ENCODE measurements at places on chromosomes 5 and 9.

GRCh38 chr5:6827526-6828219 is 114.4 kb downstream of the TENT4A start:
- DNase-seq = no peak

DNA sequence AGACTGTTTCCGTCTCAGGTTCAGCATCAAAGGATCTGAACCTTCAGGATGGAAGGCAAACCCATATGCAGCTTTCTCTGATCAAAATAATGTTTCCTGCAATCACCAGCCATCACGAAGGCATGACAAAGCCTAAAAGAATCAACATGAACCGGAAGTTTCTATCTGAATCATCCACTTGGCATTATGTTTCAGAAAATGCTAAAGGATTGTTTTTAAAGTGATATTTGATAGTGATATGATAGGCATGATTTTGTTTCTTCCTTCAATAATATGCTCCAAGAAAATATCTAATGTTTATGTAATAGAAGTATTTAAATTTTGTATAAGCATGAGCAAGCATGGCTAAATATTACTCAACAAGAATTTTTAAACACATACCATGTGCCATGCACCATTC is 219.6 kb downstream of the PLK2 start:
- no peak for DNase-seq

- DNase-seq = no peak
These were observed 106.4 kb upstream of the ASTN2 start for GRCh38 chr9:117521293-117521692.

DNA sequence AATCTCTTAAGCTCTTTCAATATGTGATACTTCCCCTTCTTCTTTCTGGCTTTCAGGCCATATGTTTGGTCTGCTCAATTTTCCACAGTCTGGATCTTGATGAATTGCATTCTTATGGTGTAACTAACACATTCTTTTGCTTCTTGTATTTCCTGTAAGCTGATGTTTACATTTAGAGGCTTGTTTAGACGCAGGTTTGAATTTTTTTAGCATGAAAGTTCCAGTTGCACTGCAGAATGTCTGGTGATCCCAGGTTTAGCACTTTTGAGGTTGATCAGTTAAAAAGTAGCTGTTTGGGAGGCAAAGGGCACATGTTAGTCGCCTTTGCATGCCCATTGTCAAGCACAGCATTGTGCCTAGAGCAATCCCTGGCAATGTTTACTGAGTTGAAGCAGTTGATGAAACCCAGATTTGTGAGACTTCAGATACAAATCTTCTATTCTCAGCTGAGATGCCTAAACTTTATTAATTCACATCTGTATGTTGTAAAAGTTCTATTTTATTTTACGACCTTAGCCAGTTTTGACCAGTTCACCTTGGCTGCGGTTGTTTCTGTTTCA is 59.6 kb upstream of the SPATA31C2 start:
- DNase-seq = no peak

DNA sequence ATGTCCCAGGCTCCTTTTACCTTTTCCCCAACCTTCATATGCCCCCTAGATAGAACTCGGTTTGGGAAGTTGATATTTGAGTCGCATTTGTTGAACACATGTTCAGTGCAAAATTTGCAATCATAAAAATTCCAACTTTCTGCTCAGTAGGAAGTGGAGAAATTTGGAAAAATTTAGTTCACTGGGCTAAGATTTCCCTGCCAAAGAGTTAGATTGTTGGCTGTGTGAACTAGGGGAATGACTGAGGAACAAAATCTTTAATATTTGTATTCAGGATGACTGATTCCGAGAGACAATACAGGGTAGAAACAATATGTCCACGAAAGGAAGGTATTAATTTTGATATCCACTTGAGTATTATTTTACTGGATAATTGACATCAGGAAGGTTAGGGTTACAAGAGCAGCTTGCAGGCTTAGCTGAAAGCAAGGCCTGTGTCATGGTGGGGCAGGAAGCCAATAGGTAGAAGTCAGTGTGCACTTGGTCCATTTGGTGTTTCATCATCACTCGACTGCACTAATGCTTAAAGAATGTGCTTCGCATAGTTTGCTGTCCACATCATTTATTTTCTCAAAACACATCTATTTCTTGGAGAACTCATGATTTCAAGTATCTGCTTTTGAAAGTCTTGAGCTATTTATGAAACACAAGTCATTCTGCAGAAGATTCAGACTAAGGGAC is 59.4 kb upstream of the GNA14 start:
- no peak for DNase-seq

GRCh38 chr5:32051796-32052195 is 122.3 kb downstream of the GOLPH3 start:
- no peak for DNase-seq

DNA sequence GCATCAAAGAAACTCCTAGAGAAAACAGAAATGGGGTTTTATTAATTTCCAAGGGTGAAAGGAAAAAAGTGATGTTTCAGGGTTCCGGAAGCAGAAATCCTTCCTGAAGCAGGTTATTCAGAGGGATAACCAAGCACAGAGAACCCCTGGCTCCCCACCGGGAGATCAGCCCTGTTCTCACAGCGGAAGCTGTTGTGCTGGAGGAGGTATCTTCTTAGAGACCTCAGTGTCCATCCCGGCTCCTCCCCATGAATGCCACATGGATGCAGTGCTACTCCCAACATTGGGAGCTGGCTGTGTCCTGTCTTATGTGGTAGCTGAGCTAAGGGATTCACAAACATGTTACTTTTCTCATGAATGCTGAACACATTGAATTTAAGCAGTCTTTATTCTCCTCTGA is 80.9 kb upstream of the IRX2 start:
- DNase-seq = no peak

GRCh38 chr5:100430268-100431195 is 104.6 kb upstream of the FAM174A start:
- DNase-seq = no peak
